ENCODE measurements at places on chromosomes 3 and 15.

- DNase-seq, result peak; percentile 24
Measured at GRCh38 chr15:58469432-58470353, 37.9 kb downstream of the LIPC start.

- DNase-seq, result peak; percentile 73
Measured at GRCh38 chr15:48250640-48251076, 44.6 kb downstream of the SLC12A1 start.

DNA sequence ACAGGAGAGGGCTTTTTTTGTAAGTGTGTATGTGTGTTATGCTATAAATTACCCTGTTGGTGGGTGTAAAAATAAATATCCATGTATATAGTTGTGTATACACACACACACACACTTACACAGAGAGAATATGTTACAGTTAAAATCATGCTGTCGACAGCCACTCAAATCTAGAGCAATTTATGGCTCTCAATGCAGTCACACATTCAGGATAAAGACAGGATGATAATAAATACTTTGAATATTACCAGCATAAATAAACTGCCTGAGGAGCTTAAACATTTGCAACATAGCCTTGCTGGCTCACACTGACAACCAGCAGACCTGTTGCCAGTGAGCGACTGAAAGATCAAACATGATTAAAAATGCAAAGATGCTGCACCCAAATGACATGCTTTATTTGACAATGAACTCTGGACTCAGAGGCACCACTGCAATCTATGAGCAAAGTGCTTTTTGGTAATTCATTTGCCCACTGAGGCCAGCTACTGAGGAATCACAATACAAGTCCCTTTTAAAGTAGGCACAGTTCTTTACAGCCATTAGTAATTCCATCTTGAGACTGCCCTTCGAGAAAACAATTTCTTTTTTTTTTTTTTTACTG, 458.9 kb downstream of the FHIT start:
- DNase-seq, result no peak

- DNase-seq, result no peak
Measured at GRCh38 chr3:49248840-49249227, 28.2 kb downstream of the C3orf62 start.

DNA sequence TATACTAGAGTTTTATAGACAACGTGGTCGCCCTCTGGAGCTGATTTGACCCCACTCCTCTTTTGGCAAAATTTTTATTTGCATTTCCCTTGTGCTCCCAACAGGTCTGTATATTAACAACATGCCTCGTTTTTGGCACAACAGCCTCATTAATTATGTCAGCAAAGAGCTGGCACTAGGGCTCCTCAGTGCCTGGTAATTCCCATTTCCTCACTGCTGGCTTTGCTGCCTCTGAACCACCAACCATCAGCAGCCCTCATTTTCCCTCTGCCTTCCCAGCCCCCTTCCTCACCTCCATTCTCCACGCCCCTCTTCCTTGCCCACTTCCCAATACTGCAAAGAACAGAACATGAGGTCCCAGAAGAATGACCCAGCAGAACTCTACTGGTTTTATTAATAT, 204.8 kb downstream of the ABHD5 start:
- DNase-seq, result no peak

DNA sequence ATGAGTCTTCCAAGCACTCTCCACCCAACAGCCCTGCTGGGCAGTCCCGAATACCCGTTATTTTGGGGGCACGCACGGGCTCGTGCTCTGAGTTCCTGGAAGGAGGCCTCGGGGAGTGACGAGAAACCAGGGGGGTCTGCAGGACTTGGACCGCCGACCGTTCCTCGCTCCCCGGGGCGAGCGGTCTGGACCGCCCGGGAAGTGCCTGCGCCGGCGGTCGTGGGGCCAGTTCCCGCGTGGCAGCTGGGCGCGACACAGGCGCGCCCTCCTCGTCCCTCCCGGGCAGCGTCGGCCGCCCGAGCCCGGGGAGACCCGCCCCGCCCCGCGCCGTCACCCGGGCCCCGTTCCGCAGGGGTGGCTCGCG, 387 bp downstream of the GNB4 start:
- no peak for DNase-seq

DNA sequence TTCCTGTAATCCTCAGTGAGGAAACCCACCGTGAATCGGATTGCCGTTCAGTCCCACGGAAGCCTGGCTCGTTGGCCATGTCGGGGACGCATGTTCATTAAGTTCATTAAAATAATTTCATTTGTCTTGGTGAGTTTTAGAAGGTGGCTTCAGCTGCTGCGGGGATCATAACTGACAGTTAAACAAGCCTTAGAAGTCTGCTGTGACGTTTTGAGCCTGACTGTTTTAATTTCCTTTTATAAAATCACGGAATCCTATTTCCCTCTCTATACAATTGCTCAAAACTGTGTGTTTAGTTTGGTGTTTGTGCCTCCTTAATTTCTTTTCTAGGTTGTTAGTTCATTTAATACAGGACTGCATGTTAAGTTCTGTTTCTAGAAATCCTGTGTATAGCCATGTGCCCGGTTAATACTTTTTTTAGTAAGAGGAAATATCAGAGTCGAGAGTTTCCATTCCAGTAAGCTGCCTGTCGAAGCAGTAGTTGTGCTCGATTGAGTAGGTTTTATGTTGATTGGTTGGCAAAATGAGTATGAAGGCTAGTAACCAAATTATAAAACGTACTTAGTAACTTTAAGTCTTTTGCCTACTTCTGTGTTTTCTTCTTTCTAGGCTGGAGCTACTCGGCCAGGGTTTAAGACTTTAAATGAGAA, 705 bp downstream of the NIPA2 start:
- DNase-seq, result peak; percentile 50

DNA sequence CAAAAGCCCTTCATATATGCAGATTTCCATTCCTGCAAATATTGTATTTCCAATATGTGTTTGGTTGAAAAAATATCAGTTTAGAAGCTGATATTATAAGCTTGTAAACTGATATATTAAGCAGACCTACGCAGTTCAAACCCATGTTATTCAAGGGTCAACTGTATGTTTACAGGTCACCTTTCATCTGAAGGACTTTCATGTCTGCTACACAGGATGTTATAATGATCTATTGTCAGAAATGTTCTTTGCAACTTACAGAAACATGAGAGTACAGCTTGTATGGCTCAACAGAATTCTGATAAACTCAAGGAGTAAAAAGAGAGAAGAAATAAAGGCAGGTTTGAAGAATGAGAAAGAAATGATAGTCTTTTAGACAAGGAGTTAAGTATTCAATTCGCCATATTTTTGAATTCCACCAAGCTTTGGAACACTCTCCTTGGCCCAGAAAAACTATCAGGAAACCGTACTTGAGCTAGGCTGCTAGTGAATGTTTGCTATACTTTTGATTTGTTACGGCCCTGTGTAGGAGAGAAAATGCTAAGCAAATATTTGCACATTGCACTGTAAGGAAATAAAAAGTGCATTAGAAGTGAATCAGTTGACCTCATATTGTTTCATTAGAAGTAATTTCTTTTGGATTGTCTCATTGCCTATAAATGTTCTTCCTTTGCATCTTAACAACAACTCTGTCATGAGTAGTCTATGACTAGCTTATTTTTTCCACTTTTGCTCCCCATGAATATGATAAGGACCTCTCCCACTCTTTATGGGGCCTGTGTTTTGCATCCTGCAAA, 81.2 kb downstream of the NEK11 start:
- DNase-seq, result no peak

- no peak for DNase-seq
Measured at GRCh38 chr15:58522865-58523264, 91.1 kb downstream of the LIPC start.

Data from RKO (cell line).